ENCODE measurements at places on chromosomes 7 and 10. TPM values are rescaled to one million over a fixed set of nuclear protein-coding genes. Genes with fewer than 3 reads are reported as not detected.

DNA sequence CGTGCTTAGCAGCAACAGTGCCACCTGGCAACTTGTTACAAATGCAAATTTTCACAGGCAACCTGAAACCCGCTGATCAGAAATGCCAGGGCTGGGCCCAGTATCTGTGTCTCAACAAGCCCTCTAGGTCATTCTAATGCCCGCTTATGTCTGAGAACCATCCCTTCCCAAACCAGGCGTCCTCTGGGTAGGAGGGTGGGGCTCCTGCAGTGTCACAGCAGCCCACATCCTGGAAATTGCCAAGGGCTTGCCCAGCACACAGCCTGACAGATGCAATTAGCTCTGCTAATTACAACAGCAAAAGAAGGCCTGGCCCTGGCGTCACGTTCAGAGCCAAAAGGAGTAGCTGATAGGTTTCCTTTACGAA is 15.9 kb downstream of the ITPRIP start:
- DNase-seq: no peak

DNA sequence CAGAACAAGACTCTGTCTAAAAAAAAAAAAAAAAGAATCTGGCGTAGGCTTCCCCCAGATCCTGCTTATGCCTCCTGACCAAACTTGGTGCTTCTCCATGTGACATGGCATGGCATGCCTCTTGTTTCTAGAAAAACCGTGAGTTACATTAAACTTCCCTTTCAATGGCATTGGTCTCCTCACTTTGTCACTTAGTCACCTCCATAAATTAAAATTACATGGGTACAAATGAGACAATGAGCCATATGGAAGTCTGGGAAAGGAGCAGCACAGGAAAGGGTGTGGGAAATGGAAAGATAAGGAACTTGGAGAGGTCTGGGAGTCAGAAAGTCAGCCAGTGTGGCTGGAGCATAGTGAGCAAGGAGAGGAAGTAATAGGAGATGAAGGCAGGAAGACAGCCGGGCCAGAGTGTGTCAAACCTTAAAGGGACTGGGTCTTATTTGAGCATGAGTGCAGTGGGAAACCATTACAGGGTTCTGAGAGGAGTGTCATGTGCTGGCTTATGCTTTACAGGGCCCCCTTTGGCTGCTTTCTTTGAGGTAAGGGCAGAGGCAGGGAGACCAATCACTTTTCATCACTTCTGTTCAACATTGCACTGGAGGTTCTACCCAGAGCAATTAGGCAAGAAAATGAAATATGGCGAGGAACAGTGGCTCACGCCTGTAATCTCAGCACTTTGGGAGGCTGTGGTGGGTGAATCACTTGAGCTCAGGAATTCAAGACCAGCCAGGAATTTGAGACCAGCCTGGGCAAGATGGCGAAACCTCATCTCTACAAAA is 21.3 kb upstream of the ZMIZ2 start:
- DNase-seq: no peak

- no peak for DNase-seq
Measured at GRCh38 chr10:92690915-92691590, 1.3 kb downstream of the HHEX start.

AKR1E2 gene
- total RNA-seq: 26.3 TPM

- no peak for DNase-seq
Measured at GRCh38 chr7:80393786-80394185, 118.1 kb downstream of the GNAT3 start.

THSD7A gene
- total RNA-seq: 71.7 TPM

GRCh38 chr7:132877573-132877972 is 204.3 kb downstream of the CHCHD3 start:
- DNase-seq: no peak

CYP26C1 gene
- 9.5 TPM for total RNA-seq

CACNA2D1 gene
- total RNA-seq: 111 TPM

DNA sequence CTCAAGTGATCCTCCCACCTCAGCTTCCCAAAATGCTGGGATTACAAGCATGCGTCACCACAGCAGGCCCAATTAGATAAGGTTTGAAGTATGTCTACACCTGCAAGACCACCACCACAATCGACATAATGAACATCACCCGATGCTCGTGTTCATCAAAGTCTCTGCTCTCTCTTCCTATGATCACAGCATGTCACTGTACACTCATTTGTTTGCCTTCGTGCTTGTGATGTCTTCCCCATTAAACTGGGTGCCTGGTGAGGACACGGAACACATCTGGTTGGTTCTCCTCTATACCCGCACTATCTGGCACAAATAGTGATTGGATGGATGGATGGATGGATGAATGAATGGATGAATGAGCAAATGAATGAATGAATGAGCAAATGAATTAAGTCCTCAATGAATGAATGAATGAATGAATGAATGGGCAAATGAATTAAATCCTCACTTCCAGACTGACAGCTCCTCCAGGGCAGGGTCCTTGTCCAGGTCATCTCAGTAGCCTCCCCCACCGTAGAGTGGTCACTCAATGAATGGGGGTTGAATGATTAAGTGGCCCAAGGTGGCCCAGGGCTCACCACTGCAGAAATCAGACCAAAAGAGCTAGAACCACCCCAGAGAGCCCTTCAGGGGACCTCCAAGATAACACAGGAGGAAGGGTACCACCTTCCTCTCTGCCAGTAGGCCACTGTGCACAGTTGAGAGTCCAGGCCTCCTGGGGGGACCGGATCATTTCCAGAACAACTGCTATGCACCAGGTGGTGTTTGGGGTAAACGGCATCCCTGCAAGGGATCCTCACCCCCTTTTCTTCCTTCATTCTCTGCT is 101.9 kb upstream of the TNRC18 start:
- DNase-seq: no peak

GRCh38 chr10:86958116-86958900 is at the start of gene SNCG:
Gene SNCG (plus strand): TSS chr10:86958599. CDS start chr10:86958698, 99 bp downstream.
- DNase-seq: no peak

- no peak for DNase-seq
Measured at GRCh38 chr7:1619152-1620079, 49.6 kb upstream of the PSMG3 start.

GRCh38 chr7:37782166-37782565 is 66.2 kb upstream of the NME8 start:
- no peak for DNase-seq

GRCh38 chr7:85186083-85186520 is 754 bp downstream of the SEMA3D start:
- no peak for DNase-seq

NODAL gene
- total RNA-seq: 1.00 TPM

- no peak for DNase-seq
Measured at GRCh38 chr7:12927635-12928434, 240.4 kb downstream of the ARL4A start.

- no peak for DNase-seq
Measured at GRCh38 chr10:50604809-50605208, 18.9 kb downstream of the SGMS1 start.

All from cerebellum (tissue), 4 donors.